ENCODE measurements at places on chromosomes 3 and 15.

GRCh38 chr3:197428952-197429351, 126.8 kb downstream of the BDH1 start:
- DNase-seq = no peak

- DNase-seq = no peak
Observed at GRCh38 chr15:63630036-63630751, 33.0 kb downstream of the FBXL22 start.

GRCh38 chr3:111639316-111639715, 44.2 kb upstream of the ZBED2 start:
- no peak for DNase-seq

DNA sequence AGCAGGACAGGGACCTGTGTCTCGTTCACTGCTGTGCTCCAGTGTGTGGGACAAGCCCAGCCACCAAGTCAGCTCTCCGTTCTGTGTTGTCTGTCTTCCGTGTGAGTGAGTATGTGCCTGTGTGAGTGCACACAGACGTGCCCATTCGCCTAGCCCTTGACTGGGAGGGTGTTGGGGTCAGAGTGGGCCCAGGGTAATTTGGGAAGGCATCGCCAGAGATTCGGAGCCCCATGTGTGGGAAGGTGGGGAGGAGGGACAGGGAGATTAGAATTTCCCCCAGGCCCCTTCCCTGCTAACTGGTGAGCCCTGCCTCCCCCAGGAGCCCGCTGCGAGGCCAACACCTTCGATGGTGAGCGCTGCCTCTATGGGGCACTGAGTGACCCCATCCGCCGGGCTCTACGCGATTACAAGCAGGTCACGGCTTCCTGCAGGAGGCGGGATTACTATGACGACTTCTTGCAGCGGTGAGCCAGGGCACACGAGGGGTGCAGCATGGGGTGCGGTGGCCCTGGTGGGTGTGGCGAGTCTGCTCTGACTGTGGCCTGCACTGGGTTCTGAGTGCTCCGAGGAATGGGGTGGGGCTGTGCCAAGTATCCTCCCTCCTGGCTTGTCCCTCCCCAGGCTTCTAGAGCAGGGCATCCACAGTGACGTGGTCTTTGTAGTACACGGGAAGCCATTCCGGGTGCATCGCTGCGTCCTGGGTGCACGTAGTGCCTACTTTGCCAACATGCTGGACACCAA, 3.1 kb downstream of the ABTB1 start:
- DNase-seq = no peak

GRCh38 chr3:128412180-128413002, 54.3 kb downstream of the DNAJB8 start:
- no peak for DNase-seq

- no peak for DNase-seq
Observed at GRCh38 chr3:67564008-67564407, 90.4 kb downstream of the SUCLG2 start.

- no peak for DNase-seq
Observed at GRCh38 chr15:23857028-23857641, 170.0 kb upstream of the NDN start.

GRCh38 chr3:158640646-158641045, 3.7 kb upstream of the GFM1 start:
- no peak for DNase-seq

GRCh38 chr3:37995652-37996641, 5.4 kb downstream of the VILL start:
- DNase-seq = no peak

GRCh38 chr3:81760215-81760614, 1.2 kb downstream of the GBE1 start:
- DNase-seq = no peak
